Renal pelvis (tissue), 12 donors: ENCODE measurements at places on chromosomes 4 and X.

GRCh38 chrX:3541336-3541735 lies 172.1 kb downstream of the PRKX start:
- no peak for DNase-seq

- no peak for DNase-seq
Observed at GRCh38 chrX:1564750-1565683, 26.4 kb upstream of the AKAP17A start.

DNA sequence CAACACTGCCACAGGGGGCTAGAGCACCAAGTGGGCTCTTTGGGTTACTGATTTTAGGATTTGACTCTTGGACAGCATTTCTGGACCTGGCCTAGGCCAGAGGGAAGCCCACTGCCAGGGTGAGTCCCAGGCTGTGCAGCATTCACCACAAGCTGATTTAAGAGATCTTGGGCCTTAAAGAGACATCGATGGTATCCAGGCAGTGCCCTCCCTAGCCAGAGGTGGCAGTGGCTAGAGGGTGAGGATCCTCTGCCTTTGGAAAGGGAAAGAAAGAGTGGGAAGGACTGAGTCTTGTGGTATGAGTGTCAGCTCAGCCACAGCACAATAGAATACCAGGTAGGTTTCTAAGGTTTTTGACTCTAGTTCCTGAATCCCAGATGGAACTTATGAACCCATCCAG lies 613.9 kb downstream of the FAT4 start:
- DNase-seq: no peak

DNA sequence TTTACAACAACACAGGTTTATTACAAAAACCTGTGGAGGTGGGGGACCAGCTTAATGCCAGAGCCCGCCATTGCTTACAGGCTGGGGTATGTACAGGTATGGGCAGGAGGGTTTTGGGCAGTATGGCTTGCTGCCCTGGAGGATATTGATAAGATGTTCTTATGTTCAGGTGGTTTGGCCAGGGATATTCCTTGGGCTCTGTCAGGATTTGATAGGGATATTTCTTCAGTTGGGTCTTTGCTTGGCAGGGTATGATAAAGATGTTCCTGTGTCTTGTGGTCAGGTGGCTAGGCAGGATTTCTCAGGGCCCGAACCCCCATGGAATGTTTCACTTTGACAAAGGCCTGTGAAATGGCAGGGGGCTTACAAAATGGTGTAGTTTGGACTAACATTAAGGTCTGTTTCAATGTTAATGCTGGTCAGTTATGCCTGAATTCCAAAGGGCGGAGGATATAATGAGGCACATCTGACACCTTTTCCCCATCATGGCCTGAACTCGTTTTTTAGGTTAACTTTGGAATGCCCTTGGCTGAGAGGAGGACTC lies 3.1 kb downstream of the MGST2 start:
- DNase-seq: no peak

DNA sequence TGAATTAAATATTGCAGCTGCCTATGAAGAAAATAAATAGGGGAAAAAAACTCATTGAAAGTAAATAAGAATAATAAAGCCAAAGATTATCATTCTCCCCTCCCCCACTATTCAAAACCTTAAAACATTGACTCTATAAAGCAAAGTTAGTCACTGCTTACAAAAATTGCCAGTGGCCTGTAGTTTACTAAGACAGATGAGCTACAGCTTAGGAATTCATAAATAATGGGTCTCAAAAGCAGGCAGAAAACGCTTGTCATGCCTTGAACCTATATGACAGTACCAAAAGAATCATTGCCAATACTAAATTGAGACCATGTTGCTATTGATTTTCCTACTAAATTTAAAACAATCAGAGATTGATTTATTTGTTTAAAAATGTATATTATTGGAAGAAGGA lies 78.9 kb downstream of the SLC10A7 start:
- no peak for DNase-seq

- DNase-seq: peak; percentile 63
Observed at GRCh38 chr4:16026160-16026761, 57.6 kb downstream of the PROM1 start.

- DNase-seq: no peak
Observed at GRCh38 chr4:10983268-10983667, 298.7 kb upstream of the CLNK start.

- no peak for DNase-seq
Observed at GRCh38 chrX:12460929-12461328, 322.7 kb downstream of the FRMPD4 start.

DNA sequence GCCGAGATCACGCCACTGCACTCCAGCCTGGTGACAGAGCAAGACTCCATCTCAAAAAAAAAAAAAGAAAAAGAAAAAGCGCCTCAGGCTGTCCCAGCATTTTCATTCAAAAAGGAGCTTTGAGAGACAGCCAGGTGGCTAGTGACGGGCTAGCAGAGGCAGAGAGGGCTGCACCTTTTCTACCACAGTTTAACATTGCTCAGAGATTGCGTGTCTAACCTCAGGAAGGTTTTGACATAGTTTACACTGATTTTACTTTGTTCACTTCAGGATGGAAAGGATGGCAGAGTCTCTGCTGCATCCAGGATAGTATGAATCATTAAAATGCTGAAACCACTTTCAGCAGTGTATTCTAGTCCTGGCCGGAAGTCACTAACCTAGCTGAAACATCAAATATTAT lies 28.1 kb downstream of the ZFP42 start:
- no peak for DNase-seq

DNA sequence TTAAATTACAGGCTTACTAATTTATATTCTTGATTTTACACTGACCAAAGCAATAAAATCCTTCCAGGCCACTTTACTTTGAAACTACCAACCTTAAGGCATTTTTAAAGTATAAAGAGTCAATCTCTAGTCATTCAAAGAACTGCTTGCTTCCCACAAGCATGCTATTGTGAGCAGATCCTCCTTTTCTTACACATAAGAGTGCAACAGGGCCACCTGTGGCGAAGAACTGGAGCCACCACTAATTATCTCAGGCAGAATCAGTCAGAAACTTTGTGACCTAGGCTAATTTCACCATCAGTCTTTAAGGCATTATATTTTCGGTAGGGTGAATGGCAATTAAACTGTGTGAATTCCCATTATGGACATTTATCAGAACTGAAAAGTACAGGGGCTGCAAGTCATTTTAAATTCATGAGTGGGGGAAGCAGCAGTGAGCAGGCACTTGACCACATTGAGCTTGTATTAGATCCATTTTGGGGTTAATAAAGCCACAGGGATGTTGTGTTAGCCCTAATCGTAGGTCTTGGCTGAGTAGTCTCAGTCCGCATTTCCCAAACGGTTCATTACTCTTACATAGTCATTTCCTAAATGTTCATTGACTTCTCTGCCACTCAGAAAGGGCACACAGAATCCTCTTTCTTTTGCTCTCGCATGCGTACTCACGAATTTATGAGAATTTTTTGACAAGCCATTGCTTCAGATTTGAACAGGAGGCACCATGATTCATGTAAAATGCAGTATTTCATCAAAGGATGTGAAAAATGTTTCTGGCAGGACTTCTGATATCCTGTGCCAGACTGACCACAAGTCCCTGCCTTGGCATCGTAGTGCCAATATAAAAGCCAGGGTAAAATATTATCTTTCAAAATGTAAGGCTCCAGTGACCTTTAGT lies 39.8 kb downstream of the NPY2R start:
- DNase-seq: no peak

- DNase-seq: peak; percentile 29
Observed at GRCh38 chr4:150315175-150315574, 236.9 kb downstream of the DCLK2 start.

DNA sequence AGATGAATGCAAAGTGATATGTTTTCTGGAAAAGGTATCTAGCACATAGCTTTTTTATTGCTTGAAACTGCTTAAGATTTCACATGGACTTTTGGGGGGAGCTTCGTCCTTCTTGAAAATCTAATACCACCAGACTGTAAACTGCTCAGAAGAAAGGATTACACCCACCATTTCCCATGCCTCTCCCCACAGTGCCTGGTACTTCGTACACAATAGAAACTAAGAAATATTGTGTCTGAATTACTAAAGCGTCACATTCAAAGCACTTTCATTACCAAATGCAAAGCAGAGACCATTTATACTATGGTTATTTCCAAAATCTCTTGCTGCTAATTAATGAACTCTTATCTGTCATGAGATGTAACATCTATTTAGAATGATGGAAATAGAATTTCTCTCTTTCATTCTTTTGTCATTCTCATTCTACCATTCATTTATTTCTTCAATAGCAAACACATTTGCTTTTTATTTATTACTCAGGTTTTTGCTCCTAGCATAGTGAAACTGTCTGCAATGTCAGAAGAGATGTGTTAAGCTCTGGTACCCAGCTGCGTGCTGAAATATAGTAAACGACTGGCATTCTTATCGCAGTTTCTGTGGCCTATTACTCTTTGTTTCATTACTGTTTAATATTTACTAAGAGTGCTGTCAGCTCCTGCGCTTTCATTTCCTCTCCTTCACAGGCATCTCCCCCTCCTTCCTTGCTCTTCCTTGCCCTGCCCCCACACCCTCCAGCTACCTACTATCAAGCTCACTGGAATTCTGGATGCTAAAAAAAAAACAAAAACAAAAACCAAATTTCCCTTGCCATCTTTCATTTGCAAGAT lies 51.4 kb upstream of the RAPGEF2 start:
- DNase-seq: no peak

GRCh38 chr4:154082760-154083535 lies 294.1 kb upstream of the SFRP2 start:
- DNase-seq: peak; percentile 3

DNA sequence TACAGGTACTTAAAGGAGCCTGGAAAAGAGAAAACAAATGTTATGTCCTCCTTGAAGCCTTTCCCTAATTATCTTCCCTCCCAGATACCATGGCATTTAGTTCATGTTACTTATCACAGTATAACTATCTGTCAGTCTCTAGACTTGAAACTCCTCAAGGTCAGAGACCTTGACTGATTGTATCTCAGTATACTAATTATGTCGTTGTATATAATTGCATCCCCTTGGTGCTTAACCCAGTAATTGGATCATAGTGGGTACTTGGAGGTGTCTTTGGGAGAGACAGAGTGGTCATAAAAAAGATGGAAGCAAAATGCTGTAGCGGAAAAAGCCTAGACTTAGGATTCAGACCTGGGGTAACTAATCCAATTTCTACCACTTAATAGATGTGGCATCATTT lies 8.1 kb downstream of the IGBP1 start:
- no peak for DNase-seq

DNA sequence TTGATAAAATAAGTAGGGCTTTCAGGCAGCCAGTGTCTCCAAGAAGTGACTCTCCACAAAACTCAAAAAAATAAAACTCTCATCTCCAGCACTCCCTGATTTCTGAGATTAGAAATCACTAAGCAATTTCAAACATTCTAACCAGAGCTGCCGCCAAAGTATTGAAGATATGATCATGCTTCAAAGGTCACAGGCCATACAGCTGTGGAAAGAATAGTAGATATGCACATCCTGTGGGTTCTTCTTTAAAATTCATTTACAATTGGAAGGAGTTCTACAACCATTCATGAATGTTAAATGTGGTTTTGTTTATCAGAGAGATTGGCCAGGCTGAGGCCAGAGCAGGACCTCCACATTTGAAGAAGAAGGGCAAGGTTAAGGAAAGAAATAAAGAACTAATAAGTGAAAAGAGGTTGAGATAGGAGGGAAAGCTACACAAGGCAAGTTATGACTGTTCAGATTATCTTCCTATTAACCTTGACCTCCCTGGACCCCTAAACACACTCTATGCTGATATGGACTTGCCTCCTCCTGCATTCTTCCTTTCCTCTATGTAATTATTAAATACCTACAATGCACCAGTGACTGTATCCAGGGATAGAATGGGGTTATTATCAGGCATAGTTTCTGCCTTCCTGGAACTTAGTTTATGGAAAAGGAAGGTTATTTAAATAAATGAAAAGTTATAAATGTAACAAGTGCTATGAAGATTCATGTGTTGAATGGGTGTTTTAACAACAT lies 56.4 kb downstream of the USP38 start:
- no peak for DNase-seq

GRCh38 chrX:109672239-109672638 lies 47.3 kb upstream of the KCNE5 start:
- DNase-seq: no peak

DNA sequence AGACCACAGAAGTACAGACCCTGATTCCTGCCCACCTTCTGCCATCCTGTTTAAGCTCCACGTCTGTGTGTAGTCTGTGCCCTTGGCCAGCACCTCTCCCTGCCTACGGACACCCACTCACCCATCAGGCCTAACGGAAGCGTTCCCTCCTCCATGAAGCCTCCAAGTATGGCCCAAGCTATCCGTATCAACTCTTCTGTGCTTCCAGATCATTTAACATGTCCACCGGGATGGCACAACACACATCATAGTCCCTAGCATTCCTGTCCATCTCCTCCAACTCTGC lies 11.7 kb downstream of the WDR1 start:
- DNase-seq: no peak

- DNase-seq: no peak
Observed at GRCh38 chrX:111955901-111956300, 79.9 kb downstream of the TRPC5OS start.

- no peak for DNase-seq
Observed at GRCh38 chr4:98026362-98026761, 116.9 kb downstream of the STPG2 start.

DNA sequence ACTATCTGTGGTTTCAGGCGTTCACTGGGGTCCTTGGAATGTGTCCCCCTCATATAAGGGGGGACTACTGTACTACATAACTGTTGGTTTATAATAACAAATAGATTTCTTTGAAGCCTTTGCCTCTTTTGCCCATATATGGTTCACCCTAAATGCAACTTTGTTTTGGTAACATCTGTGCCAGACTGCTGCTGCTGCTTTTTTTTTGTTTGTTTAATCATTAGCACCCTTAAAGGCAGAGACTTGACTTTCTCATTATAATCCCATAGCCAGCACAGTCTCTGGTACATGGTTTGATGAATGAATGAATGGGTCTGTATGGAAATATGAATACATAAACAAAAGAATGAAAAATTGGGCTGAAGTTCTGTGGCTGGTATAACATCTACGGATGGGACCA lies 80.2 kb upstream of the LHFPL1 start:
- no peak for DNase-seq

DNA sequence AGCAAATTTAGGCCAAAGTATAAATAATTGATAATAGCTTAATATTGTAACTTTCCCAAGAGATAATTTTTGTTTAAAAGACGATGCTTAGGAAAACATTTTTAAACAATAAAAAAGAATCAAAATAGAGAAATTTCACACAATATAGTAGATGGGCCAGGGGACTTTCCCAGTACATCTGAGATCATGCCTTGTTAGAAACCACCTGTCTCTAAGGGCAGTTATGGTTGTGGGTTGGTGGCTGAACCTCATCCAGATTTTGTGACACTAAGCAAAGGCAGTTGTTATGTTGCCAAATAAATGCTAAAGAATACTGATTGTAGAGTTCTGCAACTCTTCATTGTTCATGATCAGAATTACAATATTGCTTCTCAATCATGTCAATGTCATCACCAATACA lies 270.6 kb downstream of the BANK1 start:
- no peak for DNase-seq

- DNase-seq: no peak
Observed at GRCh38 chrX:13875572-13875971, 58.7 kb upstream of the GPM6B start.

DNA sequence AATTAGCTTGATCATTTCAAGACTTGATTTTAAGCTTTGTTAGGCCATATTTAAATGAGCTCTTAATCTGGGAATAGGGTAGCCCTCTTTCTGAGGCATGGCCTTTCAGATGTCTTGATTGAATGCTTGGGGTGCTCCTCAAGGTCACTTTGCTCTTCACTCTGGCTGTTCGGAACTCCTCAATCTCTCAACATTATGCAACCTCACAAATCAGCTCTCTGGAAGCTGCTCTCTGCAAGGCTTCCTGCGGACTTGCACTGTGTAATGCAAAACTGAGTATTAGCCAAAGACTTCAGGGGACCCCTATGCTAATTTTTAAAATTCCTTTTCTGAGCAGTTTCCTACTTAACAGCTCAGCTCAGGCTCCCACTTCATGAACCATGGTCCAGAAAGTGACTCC lies 398.3 kb downstream of the PRDM5 start:
- no peak for DNase-seq
